ENCODE measurements at places on chromosomes 6 and 20.
A peak's percentile ranks its signal among the peaks of the same experiment; 100 is the strongest.

DNA sequence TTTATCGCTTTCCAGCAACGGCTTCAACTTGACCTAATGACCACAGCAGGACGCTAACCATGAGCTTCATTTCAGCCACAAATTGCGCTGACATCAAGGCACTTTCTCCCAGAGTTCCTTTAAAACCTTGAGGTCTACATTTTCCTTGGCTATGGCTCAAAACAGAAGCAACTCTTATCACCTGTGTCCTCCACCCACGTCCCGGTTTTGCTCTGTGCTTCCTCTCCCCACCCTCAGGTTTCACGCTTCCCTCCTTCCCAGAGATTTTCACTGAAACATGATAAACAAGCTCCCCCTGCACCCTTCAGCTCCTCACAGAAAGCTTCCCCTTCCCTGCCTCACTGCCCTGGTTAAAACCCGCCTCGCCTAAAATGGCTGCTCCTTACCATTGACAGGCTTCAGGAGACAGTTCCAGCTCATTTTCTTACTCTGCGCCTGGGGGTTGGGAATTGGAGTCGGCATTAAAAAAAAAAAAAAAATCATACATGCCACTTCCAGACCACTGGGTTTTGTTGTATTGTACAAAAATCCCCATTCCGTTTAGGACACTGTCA, 229.5 kb downstream of the UBE3D start:
- no peak for DNase-seq

DNA sequence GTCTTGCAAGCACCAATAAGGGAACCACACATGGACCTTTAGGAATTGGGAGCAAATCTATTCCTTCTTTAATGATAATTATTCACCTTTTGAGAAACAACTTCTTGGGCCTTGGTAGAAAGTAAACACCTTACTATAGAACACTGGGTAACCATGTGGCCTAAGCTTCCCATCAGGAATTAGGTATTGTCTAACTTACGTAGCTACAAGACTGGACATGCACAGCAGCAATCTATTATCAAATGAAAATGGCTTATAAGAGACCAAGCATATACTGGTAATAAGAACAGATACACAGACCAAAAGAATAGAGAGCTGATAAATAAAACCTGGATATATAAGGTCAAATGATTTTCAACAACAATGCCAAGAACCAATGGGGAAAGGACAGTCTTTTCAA, 16.8 kb downstream of the TCP11 start:
- no peak for DNase-seq

- peak; percentile 39 for DNase-seq
These were observed 20.1 kb downstream of the REV3L start for GRCh38 chr6:111462770-111463391.

DNA sequence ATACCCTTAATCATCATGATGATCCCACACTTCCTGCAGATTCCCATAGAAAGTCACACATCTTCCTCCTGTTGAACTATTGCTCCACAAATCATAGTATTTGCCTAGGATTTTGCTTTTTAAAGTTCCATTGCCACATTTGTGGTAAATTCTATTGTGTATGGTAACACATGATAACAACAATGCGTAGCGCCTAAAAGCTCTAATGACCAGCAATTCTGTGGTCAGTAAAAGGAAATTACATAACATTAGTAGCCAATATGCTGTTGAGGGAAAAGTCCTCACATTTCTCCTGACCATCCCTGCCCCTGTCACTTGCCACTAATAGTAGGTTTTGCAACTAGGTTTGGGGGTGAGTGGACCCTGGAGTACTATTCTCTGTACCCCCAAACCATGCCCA, 31.8 kb upstream of the PDE7B start:
- DNase-seq = peak; percentile 16

- no peak for DNase-seq
These were observed 59.0 kb upstream of the THEMIS start for GRCh38 chr6:127959869-127960268.

DNA sequence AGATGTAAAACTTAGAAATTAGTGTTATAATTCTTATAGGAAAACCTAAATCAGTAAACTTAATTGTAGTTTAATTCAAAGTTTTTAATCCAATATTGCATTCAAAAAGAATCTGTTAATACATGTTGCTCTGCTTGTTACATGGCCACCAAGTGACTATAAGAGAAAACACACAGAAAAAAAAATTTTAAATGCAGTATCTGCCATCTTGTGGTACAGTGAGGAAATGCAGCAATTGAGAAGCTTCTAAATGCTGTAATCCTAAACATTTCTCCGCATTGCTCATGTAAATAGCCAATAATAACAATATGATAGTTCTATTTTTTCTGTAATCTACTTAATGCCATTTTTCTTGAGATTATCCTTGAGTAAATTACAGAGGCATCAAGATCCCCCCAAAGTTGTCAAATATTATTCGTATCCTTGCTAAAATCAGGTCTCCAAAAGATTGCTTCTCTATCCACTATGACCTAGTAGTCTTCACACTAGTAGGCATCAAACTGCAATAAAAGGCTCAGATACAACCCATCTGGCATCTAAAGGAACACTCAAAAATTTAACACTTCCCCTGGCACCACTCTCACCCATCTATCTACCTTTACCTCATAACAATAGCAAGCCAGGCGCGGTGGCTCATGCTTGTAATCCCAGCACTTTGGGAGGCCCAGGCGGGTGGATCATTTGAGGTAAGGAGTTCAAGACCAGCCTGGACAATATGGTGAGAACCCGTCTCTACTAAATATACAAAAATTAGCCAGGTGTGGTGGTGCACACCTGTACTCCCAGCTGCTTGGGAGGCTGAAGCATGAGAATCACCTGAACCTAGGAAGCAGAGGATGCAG, 34.6 kb downstream of the HDAC2 start:
- peak; percentile 72 for DNase-seq

- no peak for DNase-seq
These were observed 600.5 kb upstream of the GJE1 start for GRCh38 chr6:141532211-141532610.

- DNase-seq = no peak
These were observed 3.2 kb downstream of the SULF2 start for GRCh38 chr20:47782076-47782475.

GRCh38 chr6:43172104-43173007, 1.3 kb downstream of the SRF start:
- DNase-seq = peak; percentile 39

DNA sequence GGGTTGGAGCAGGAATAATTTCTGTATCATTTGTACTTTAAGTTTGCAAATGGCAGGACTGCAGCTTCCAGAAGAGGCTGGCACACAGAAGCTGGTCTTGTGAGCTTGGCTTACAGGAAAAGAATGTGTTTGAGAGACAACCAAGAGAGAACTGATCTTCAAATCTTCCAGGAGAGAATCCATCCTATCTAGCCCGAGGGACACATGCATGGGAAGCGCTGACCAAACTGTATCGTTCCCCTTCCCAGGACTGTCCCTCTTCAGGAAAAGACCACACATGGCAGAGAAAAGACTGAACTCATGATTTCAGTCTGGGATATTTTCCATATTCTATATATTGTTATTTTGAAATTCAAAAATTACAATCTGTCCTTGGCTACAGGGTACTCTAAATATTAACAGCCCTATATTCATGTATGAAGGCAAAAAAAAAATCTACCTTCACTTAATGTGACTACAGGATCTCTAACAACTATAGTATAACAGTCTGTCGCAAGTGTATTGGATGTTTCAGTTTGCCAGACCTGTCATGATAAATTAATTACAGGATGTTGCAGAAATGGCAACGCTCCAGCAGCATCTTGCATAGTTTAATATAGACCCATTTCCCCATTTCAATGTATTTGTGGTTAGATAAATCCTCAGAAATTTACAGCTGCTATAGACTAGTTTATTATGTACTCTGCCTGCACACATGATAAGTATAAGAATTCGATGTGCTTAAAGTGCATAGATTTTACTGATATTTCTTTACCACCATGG, 99.4 kb downstream of the MYB start:
- DNase-seq = peak; percentile 57

- peak; percentile 89 for DNase-seq
These were observed 10.6 kb upstream of the FAM8A1 start for GRCh38 chr6:17589406-17590096.

- no peak for DNase-seq
These were observed 5.6 kb downstream of the PIM1 start for GRCh38 chr6:37175332-37176267.

DNA sequence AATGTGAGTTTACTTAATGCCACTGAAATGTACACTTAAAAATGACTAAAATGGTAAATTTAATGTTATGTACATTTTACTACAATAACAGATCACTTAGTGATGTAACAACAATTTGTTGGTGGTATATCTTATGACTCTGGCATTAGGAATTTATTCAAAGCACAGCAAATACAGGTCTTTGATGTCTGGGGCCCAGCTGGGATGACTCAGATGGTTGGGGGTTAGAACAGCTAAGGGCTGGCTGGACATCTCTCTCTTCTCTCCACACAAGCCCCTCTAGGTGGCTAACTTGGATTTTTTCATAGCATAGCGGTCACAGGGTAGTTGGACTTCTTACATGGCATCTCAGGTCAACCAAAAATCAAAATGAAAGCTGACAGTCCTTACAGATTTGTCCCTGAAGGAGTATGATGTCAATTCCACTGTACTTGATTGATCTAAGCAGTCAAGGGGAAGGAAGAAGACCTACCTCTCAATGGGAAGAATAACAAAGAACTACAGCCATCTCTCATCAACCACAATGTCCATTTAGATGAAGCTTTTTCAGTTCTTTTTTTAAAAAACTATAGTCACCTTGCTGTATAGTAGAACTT, 37.5 kb upstream of the LCA5 start:
- peak; percentile 41 for DNase-seq

DNA sequence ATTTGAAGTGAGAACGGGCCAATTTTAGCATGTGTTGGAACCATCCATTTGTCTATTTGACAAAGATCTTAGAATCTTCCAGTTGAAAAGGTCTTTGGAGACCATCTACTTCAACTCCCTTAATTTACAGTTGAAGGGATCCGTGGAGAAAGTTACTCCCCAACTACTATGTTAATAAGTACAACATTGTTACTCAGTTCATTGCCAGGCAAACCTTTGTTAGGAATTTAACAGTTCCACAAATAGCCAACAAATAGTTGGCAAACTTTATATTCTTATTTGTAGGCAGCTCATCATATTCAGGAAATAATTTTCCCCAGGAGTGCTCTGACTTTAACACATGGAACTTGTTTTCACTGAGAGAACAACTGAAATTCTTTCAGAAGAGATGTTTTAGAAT, 81.0 kb upstream of the FLRT3 start:
- no peak for DNase-seq

GRCh38 chr20:3854462-3854871, 7.8 kb downstream of the MAVS start:
- no peak for DNase-seq

- DNase-seq = no peak
These were observed 160.2 kb downstream of the SYNDIG1 start for GRCh38 chr20:24629668-24630067.

GRCh38 chr20:37247547-37247946, 14.1 kb downstream of the GHRH start:
- no peak for DNase-seq

- DNase-seq = peak; percentile 63
These were observed 35.9 kb downstream of the RIPOR3 start for GRCh38 chr20:50655311-50655880.

DNA sequence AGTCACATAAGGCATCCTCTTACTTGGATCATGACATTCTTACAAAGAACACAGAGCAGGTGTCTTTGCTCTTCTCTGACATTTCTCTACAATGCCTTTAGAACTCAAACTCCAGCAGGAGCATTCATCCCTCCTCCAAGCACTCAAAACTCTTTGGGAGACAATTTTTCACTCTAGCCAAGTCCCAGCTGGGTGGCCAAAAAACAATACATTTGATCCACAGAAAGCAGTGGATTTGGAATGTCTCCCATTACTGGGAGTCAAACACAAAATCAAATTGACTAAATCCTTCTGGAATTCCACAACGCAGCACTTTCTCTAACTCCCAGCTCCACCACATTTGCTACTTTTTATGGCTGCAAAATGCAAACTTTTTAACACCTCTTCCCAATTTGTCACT, 108.6 kb upstream of the VGLL2 start:
- no peak for DNase-seq

DNA sequence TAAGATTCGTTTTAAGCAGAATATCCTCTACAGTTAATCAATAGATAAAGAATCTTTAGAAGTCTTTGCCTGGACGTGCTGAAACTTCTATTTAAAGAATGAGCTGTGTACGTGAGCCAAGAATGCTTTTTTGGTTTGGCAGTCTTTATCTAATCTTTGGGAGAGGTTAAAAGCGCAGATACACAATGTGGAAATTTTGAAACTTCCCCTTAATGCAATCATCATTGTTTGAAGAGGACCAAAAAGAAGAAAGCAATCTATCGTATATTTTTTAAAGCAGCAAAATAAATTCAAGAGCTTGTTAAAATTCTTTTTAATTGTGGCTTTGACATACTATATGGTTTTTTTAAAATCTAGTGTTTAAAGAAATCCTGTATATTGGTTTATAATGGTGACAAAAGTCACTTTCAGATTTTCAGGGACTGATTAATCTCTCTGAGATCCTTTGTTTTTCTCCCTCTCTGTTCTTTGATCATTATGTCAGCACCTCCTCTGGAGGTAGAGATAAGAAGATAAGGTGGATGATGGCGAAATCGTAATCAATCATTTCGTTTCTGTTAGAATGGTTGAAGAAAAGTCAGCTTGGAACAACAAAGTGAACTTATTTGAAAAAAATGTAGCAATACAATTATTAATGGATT, 92.1 kb upstream of the FAM184A start:
- DNase-seq = no peak

- DNase-seq = no peak
These were observed 193.6 kb downstream of the NKAIN2 start for GRCh38 chr6:123997223-123997622.

- DNase-seq = no peak
These were observed 188.0 kb upstream of the SLC24A3 start for GRCh38 chr20:19024296-19025035.

- DNase-seq = peak; percentile 57
These were observed 57.4 kb upstream of the BMP2 start for GRCh38 chr20:6709910-6710595.

- DNase-seq = no peak
These were observed 20.2 kb downstream of the ZBTB46 start for GRCh38 chr20:63810730-63811490.

DNA sequence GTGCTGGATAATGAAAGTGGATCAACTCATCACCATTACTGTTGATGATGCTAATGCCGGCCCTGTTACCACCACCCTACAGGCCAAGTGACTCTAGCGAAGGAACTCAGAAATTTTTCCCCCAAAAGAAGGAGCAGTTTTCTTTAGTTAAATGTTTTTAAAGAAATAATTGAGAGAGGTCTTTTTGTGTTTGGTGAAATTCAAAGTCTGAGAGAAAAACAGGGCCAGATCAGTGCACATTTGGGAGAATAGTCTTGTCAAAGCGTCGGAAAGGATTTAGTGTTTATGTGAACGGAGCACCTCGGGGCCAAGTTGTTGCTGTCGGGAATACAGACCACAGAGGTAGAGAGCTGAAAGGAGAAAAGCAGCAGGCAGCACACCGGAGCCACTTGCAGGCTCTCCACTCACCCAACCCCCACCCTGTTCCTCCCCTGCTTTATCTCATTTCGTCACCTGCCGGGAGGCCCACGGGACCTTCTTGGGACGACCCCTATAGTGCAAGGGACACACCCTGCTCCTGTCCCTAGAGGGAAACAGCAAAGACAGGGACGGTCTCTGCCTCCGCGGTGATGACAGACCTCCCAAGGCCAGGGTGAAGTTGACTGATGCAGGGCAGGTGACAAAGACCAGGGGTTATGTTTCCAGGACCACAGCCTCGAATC, 6.8 kb downstream of the TFAP2B start:
- no peak for DNase-seq

GRCh38 chr6:146515212-146515611, 28.4 kb upstream of the RAB32 start:
- DNase-seq = no peak

GRCh38 chr6:106539936-106540335, 89.4 kb downstream of the RTN4IP1 start:
- DNase-seq = no peak

Measured in EH (cell line).